ENCODE measurements at places on chromosomes 16 and 17. TPM values are rescaled to one million over a fixed set of nuclear protein-coding genes. Genes with fewer than 3 reads are reported as not detected.

The ETV4 gene
- total RNA-seq: not detected

The AANAT gene
- total RNA-seq: not detected

- no peak for DNase-seq
These were observed 126.6 kb downstream of the RPTOR start for GRCh38 chr17:80671039-80671824.

The LPO gene
- total RNA-seq: not detected

The CD68 gene
- total RNA-seq: 4.4 TPM

GRCh38 chr17:55266051-55266957 is 1.5 kb downstream of the HLF start:
- no peak for DNase-seq

- DNase-seq: no peak
These were observed 3.5 kb upstream of the CDC27 start for GRCh38 chr17:47192554-47192953.

- DNase-seq: no peak
These were observed 99.9 kb downstream of the MSI2 start for GRCh38 chr17:57356153-57356718.

The HOXB2 gene
- 32.4 TPM for total RNA-seq

DNA sequence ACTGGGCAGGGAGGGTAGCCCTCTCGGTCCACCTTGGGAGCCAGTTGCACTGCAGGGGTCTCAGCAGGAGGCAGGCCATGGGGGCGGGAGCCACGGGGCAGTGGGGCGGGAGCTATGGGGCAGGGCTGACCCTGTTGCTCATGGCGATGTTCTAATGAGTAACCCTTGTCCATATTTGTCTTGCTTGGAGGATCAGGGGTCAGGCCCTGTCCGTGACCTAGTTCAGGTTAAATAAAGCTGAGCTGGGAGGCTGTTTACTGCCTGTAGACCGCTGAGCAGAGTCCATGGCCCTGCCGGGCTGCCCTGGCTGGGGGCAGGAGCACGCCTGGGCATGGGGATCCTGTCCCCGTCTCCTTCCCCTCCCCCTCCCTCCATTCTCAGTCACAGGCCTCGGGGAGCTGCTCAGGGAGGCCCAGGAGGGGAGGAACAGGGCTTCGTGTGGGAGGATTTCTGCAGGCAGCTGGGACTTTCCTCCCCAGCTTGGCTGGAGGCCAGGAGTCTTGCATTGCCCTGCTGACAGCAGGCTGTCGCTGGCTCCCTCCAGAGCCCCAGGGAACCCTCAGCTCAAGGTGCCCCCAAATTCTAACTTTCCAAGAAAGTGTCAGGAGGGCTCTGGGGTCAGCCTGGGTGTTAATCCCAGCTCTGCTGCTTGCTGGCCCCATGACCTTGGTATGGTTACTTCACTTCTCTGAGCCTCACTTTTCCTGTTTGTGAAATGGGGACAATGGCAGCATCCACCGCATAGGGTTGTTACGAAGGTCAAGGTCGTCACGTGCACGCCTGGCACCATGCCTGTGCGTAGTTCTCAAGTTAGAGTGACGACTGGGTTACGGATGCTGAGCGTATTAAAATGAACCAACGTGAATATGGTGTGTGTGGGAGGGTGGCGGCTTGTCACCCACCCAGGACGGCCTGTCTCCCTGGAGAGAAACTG is 6.1 kb upstream of the SERPINF2 start:
- no peak for DNase-seq

The TMC7 gene
- total RNA-seq: not detected

The SEPTIN12 gene
- total RNA-seq: not detected

DNA sequence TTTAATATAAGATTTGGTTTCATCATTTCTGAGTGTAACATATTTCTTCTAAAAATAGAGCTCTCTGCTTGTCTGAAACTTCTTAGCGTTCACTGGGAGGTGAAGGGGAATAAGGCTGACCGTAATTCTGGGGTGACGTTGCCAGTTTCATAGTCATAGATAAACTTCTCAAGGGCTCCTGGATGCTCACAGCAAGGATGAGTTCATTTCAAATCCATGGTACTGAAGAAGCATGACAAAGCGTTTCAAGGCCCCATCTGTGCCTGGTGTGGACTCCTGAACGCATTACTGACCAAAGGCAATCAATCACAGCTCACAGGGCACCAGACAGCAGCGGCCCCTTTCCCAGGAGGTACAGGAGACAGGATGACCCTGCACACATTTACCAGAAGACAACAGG is 12.0 kb upstream of the EVPL start:
- DNase-seq: no peak

- DNase-seq: no peak
These were observed 1.0 kb downstream of the FLYWCH2 start for GRCh38 chr16:2884041-2884451.

DNA sequence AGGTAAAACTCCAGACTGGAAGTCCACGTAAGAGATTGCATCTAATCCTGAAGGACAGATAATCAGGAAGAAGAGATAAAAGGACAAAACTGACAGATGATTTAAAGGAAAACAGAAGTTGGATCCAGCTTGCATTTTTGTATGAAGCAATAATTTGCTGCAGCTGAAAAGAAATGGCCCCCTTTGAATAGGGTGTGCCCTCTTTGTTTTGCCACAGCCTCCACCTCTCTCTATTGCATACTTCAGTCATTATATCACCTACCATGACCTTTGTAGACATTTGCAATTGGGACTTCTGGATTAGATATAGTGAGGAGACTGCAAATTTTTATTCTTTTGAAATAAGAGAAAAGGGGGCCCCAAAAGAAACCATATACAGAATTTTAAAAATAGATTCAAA is 8.1 kb downstream of the NOG start:
- DNase-seq: no peak

The PRSS22 gene
- not detected for total RNA-seq

- DNase-seq: no peak
These were observed 98.4 kb upstream of the GSE1 start for GRCh38 chr16:85514598-85515318.

DNA sequence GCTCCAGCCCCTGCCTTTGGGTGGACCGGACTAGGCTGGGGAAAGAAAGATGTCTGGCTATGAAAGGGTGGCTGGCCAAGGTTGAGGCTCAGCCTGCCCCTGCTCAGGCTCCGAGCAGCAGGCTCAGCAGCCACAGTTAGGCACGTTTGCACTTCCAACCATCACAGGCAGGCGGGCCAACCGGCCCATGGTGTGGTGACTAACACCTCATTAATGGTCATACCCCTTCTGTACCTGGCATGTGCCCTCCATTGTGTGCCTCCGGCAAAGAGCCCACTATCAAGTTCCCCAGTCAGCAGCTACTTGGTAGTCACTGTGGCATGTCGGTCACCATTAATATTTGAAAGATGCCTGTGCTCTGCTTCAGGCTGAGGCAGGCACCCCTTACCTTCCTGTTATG is 6.7 kb downstream of the TBC1D24 start:
- DNase-seq: no peak

GRCh38 chr17:68656666-68657065 is 55.5 kb upstream of the FAM20A start:
- DNase-seq: no peak

DNA sequence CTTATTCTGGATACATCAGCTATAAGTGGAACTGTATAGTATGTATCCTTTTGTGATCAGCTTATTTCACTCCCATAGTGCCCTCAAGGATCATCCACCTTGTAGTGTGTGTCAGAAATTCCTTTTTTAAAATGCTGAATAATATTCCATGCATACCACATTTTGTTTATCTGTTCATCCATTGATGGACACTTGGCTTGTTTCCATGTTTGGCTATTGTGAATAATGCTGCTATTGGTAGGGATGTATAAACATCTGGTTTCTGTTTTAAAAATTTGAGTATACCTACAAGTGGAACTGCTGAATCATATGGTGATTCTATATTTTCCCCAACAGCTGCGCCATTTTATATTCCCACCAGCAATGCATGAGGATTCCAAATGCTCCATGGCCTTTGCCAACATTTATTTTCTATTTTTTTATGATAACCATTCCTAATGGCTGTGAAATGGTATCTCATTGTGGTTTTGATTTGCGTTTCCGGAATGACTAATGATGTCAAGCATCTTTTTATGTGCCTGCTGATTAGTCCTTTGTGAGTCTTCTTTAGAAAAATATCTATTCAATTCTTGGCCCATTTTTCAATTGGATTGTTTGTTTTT is 11.6 kb downstream of the RCVRN start:
- DNase-seq: no peak

The EME1 gene
- 2.7 TPM for total RNA-seq

DNA sequence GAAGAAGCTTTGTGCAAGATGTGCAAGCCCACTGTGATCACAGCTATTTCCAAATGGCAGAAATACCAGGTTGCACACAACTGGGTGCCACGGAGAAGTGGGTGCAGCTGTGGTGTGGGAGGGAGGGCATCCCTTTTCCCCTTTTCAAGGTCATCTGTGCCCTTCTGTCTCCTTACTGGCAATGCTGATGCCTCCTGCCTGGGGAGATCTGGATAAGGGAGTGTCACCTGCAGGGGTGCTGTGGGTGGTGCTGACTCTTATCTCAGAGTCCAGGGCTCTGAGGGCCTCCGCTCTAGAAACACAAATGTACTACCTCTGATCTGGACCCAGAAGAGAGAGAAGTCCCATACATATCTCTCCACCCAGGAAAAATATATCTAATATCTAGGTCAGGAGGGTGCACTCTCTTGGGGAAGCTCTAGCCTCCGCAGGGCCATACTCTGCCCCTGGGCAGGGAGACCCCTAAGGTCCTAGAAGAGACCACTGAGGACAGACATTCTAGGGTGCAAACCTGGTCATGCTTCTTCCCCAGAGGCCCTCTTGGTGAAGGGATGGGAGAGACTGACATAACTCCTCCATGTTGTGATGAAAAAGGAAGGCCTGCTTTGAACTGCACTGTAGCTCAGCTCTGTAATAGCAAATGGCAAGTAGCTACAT is 18.5 kb downstream of the NPRL3 start:
- DNase-seq: no peak

GRCh38 chr16:25177512-25177830 is 39.3 kb upstream of the AQP8 start:
- DNase-seq: no peak

DNA sequence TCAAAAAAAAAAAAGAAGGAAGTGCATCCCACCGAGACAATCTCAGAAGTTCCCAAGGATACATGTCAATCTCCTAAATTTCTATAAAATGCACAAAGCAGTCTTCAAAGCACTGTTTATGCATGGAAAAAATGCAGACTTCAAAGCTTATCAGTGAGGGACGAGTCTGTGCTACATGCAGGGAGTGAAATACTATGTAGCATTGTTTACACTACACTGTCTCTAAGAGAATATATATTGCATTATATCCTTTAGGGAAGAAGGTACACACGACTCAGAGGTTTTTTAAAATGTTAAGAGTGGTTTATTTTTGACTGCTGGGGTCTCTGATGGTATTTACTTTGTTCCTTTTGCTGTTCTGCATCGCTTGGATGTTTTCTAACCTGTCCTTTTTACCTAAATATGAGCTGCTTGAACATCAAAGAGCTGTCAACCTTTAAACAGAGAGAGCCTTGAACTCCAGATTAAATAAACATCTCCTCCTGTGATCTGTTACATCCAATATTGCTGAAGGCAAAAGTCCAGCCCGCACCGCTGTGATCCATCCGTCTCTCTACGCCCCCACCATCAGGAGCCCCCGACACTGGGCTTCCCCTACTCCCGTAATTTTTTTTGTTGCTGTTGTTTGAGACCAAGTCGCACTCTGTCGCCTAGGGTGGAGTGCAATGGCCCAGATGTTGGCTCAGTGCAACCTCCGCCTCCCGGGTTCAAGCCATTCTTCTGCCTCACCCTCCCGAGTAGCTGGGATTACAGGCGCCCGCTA is 1.4 kb downstream of the FBXO31 start:
- no peak for DNase-seq

DNA sequence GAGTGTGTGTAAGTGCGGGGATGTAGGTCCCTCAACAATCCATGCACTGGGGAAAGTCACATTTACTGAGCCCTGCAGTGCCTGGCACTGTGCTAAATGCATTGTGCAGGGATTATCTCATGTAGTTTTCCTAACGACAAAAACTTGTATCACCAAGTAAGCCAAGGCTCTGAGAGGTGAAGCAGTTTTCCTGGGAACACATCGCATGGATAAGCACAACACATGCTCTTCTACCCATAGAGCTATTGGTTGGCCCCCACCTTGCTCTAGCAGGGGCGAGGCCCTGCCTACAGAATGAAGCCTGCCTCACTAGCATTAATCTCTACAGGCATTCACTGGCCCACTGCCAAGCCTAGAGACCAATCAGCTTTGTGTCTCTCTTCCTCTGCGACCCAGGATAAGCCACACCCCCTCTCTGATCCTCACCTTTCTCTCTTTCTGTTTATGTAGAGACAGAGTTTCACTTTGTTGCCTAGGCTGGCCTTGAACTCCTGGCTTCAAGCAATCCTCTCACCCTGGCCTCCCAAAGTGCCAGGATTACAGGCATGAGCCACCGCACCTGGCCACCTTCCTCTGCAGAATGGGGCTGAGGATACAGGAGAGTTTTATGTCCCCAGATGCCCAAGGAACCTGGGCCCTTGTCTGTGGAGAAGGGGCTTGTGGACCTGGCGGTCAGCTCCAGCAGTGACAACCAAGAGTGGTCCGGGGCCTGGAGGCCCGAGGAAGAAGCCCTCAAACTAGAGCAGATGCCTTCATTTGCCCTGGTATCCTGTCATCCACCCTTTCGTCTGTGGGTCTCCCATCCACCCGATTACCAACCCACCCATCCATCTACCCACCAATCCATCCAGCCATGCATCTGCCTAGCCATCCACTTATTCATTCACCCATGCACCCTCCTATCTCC is 12.8 kb downstream of the CDH16 start:
- peak; percentile 30 for DNase-seq

- no peak for DNase-seq
These were observed 334 bp downstream of the GH1 start for GRCh38 chr17:63918305-63918704.
